BJ (cell line): ENCODE measurements at places on chromosomes 4 and X.

GRCh38 chrX:45322382-45322781 is 121.7 kb upstream of the DIPK2B start:
- DNase-seq = no peak

GRCh38 chr4:185280608-185281007 is 71.2 kb downstream of the SNX25 start:
- DNase-seq = no peak

GRCh38 chr4:158163941-158164767 is 8.7 kb downstream of the GASK1B start:
- DNase-seq = no peak

GRCh38 chr4:167779864-167780263 is 312.5 kb upstream of the ANXA10 start:
- no peak for DNase-seq

DNA sequence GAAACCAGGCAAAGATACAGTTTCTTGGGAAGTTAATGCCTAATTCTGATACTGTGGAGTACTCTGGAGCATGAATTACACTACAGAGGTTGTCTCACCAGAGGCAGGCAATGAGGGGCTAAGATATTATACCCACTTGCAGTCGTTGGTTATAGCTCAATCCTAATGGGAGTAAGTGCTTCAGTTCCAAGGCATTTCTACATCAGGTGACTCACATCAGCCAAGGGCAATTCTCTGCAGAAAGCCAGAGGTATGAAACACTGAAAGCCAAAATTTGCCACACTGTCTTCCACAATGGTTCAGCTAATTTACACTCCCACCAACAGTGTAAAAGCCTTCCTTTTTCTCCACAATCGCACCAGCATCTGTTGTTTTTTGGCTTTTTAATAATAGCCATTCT is 174.0 kb upstream of the IL15 start:
- no peak for DNase-seq
